Non-pigmented ciliary epithelial cell (primary cell): ENCODE measurements at places on chromosomes 2 and 18.

GRCh38 chr18:56861244-56861643, 210.1 kb downstream of the WDR7 start:
- DNase-seq = no peak

GRCh38 chr2:48284621-48285212, 245.2 kb upstream of the STON1 start:
- DNase-seq = no peak

GRCh38 chr2:21812766-21813165, 689.0 kb downstream of the TDRD15 start:
- DNase-seq = no peak

GRCh38 chr2:99863903-99864270, 278.5 kb downstream of the AFF3 start:
- DNase-seq = no peak

GRCh38 chr2:125680809-125681208, 975.1 kb upstream of the GYPC start:
- no peak for DNase-seq

DNA sequence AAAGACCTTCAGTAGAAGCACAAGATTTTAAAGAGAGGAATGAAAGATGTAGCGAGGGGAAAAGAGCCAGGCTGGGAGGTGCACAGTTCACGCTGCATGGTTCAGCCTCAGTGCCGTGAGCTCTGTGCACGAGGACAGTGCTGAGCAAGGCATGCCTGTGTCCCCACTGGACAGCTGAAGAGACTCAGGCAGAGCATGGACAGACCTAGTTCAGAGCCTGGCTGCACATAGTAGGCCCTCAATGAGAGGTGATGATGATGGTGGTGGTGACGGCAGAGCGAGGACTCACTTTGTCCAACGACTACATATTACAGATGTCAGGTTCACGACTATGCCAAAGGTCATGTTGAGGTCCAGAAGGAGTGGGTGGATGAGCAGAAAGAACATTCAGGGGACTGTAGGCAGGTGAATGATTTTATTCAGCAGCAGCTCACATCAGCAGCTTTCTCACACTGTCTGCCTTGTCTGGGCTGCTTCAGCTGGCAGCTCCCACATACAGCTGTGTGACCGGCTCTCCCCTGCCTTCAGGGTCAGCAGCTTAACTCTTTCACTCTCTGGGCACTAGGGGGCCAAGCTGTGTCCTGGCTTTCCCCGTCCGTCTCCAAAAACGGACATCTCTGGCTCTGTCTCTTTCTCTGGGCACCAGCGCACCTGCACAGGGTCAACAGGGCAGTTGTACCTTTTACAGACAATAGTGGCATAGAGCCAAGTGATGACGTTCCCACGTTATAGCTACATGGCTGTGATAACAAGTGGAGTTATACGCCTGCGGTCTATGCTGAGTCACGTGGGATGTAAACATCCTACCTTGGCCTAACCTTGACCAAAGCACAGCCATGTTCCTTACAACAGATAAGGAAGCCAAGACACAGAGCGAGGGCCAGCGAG, 128.8 kb upstream of the MSH6 start:
- DNase-seq = no peak

- no peak for DNase-seq
Measured at GRCh38 chr18:58505181-58505580, 123.7 kb downstream of the ALPK2 start.

GRCh38 chr2:226868331-226869162, 32.7 kb downstream of the RHBDD1 start:
- DNase-seq = no peak

- peak; percentile 11 for DNase-seq
Measured at GRCh38 chr18:34738175-34738894, 28.2 kb downstream of the DTNA start.

DNA sequence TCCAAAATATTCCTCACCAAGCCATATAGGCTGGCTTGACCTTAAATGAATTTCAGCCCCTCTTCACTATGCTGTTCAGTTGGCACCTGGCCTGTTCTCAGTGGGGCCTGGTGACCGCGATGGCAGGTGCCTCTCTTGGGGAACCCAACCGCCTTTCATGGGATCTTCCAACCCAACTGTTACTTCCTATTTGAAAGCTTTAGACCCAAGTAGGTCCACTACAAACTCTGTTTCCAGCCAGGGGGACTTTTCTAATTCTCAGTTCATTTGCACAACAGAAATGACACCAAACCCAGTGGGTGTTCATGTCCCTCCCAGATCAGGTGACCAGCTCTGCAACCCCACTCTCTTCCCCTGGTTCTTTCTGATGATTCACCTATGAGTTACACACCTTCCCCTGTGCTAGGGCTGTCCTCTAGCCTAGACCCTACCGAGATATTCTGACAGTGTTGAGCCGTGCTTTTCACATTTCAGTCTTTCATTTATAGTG, 35.6 kb upstream of the NDUFV2 start:
- no peak for DNase-seq

DNA sequence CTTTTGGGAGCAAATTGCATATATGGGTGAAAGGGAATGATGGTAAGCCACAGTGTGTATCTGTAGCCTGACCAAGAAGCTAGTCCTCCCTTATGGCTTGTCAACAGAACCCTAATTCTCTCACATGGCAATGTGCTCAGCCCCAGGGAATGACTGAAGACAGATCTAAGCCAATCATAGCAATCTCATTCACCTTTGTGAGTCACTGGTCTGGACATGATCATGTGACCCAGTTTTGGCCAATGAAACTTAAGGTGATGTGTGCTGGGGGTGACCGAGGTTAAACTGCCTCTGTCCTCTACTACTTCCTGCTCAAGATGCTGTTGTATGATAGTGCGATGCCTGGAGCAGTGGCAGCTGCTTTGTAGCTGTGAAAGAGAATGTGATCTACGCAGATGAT, 491.2 kb upstream of the HS6ST1 start:
- no peak for DNase-seq

DNA sequence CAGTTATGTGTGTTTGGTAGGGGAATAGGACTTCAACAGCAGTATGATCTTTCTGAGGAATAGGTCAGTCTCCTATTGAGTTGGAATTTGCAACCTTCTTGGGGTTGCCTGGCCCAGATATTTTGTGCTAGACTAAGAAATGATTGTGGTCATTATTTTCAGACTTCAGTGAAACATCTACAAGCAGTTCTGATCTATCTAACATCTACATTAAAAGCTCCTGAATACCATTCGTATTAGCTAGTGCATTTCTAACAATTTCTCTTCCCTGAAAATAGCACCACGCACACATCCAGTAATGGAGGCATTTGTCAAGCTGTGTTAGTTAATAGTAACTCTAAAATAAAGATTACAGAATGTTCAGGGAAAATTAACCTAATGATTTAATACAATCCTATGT, 179.3 kb downstream of the FIGN start:
- DNase-seq = peak; percentile 65

- no peak for DNase-seq
Measured at GRCh38 chr2:238789317-238789806, 58.5 kb upstream of the TWIST2 start.

DNA sequence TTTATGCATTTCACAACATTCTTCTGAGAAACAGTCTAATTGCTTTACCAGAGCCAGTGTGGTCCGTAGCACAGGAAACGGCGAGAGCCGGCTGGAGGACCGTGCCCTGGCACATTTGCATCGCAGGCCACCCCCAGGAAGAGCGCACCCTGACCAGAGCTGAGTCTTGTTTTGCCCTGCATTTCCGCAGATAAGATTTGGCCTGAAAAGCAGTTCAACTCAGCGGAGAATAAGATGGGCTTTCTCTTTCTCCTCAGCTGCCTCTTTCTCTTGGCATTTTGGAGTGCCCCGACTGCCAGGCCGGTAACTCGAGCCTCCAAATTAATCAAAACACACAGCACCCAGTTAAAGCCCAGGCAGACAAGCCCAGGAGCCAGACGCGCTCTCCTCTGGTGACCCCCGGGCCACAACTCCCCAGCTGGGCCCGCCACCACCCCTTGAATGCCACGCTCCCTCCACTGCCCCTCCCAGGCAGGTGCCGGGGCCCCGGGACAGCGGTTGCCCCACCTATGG, 464 bp downstream of the COL4A4 start:
- no peak for DNase-seq

DNA sequence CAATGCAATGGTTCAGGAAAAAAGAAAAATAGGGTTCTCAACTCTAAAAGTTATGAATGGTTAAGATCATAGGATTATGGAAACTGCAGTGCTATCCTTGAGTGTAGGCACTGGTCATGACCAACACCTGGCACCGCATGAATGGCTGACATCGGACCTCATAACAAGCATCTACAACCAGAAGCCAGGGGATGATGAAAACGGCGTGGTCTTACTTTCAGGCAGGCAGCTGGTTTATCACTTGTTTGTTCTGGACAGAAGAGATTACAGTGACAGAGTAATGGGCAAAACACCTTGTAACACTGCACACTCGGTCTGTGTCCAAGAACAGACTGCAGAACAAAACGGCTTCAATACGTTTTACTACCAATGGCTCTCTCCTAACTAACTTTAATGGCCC, 132.8 kb downstream of the STK39 start:
- no peak for DNase-seq

GRCh38 chr2:143698888-143699570, 569.8 kb downstream of the ARHGAP15 start:
- no peak for DNase-seq

- DNase-seq = no peak
Measured at GRCh38 chr2:170163411-170164065, 14.4 kb upstream of the MYO3B start.

GRCh38 chr2:191908874-191909273, 62.0 kb upstream of the CAVIN2 start:
- no peak for DNase-seq

- DNase-seq = no peak
Measured at GRCh38 chr2:12313445-12314126, 403.1 kb upstream of the TRIB2 start.

DNA sequence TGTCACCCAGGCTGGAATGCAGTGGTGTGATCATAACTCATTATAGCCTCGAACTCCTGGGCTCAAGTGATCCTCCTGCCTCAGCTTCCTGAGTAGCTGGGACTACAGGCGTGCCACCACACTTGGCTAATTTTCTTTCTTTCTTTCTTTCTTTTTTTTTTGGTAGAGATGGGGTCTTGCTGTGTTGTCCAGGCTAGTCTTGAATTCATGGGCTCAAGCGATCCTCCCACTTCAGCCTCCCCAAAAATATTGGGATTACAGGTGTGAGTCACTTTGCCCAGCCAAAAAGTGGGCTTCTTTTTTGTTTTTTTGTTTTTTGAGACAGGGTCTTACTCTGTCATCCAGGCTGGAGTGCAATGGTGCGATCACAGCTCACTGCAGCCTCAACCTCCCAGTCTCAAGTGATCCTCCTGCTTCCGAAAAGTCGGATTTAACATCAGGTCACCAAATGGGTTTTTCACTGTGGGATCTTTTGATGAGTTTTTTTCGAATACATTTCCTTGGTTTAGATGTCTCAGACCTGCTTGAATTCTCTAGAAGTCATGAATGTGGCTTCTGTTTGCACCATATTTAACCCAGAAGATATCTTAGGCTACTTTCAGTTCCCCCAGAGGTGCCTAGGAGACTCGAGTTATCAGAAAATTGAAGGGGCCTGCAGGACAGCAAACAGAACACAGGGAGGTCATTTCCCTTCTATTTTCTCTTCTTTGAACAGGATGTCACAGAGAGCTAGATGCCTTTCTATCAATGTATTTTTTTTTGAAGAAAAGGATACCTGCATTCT, 8.9 kb downstream of the RAB31 start:
- no peak for DNase-seq
